Head of caudate nucleus (tissue), 42 donors: ENCODE measurements at places on chromosomes 1 and 21.
A peak's percentile ranks its signal among the peaks of the same experiment; 100 is the strongest.

- DNase-seq: no peak
Measured at GRCh38 chr21:34271189-34271851, 92.5 kb upstream of the KCNE2 start.

DNA sequence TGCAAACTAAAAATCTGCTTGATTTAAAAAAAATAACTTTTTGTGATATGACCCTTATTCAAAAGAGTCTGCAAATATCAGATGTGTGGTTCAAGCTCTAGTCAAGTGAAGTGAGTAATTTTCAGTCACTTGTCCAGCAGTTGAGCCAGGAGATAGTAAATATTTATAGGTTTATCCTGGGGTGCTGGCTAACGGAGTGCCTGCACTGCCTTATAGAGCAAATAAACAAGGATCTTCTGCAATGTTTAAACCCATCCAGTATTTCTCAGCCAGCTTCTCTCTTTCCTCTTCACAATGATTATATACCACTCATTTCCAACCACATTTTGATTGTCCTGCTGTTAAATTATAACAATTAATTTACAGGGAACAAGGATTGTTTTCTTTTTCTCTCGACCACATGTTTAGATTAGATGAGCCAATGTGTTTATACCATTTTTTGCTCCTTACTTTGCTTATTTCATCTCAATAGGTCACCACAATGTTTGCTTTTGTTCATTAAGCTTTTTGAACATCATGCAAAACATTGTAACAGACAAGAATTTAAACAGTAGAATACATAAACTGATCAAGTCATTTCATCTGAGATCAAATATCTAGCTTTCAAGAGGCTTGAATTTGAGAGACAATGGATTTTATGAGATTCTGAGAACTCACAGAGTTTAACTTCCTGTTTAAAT is 60.3 kb upstream of the GREM2 start:
- no peak for DNase-seq

- DNase-seq: peak; percentile 66
Measured at GRCh38 chr1:24909388-24909898, 20.6 kb downstream of the RUNX3 start.

DNA sequence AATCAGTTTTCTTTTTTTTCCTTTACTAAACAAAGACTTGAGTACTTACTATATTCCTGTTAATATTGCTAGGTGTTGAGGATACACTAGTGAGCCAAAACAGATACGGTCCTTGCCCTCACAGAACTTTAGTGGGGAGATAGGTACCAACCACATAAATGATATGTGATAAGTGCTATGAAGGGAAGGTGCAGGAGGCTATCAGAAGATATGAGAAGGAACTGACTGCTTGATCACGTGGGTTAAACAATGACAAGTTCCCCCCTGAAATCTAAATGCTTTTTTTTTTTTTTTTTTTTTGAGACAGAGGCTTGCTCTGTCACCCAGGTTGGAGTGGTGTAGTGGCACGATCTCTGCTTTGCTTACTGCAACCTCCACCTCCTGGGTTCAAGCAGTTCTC is 25.0 kb downstream of the RBM15 start:
- no peak for DNase-seq

DNA sequence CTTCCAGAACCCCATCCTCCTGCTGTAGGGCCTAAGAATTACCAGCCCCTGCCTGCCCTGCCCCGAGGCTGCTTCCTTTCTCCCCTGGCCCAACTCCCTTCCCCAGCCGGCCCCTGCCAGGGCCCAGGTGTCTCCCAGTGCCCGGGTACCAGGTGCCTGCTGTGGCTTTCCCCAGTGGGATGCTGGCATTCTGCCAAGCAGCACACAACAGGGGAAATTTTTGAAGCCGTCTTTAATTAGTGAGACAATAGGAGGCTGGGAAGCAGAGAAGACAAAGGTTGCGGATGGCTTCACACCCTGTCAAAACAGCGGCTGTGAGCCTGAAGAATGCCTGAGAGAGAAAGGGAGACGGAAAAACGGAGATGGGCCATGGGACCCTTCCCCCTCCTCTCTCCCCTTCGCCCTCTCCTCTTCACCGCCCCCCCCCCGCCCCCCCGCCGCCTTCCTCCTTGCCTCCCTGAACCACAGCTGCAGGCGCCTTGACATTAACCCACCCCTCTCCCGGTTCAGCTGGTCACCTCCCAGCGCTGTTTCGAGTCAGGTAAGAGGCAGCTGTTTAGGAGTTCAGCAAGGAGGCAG is 33.6 kb downstream of the LRRN2 start:
- DNase-seq: no peak

- DNase-seq: no peak
Measured at GRCh38 chr1:234721476-234722269, 111.7 kb upstream of the IRF2BP2 start.

DNA sequence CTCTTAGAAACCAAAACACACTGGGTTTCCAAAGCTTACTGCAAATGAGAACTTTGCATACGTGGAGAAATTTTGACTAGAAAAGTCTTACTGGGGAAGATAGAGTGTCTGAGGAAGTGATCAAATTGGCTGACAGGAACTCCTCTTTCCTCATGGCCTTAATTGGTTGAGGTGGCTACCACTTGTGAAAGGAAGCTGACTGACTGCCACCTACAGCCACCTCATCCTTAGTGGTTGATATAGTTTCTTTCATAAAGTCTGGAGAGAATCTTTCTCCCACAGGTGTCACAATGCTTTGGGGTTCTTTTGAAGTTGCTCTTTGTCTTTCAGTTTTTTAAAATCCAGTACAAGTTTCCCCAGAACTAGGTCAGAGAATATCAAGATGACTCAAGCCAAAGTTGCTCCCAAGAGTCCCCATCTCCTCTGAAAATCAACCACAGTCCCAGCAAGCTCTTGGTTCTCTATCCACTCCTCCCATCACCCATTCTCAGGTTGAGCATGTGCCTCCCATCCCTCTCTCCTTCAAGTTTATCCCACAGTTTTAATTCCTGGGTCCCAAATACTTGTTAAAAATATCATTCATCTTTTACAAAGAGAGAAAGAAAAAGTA is 43.3 kb downstream of the GPR88 start:
- DNase-seq: no peak

DNA sequence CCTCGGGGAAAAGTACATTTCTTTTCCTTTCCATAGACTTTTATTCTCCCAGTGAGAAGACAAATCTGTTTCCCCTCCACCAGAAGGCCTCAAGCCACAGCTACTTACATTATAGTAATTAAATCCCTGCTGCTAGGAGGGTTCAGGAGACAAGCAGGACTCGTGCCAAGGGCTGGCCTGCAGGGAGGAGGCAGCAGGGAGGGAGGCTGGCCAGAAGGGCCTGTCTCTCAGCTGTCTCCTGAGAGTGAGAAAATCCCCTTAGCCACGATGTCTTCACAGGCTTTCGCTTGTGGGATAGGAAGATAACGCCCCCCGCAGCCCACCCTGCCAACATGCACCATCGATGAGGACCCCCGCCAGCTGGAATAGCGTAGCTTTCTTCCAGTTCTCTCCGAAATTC is 14.0 kb downstream of the KCNN3 start:
- no peak for DNase-seq

DNA sequence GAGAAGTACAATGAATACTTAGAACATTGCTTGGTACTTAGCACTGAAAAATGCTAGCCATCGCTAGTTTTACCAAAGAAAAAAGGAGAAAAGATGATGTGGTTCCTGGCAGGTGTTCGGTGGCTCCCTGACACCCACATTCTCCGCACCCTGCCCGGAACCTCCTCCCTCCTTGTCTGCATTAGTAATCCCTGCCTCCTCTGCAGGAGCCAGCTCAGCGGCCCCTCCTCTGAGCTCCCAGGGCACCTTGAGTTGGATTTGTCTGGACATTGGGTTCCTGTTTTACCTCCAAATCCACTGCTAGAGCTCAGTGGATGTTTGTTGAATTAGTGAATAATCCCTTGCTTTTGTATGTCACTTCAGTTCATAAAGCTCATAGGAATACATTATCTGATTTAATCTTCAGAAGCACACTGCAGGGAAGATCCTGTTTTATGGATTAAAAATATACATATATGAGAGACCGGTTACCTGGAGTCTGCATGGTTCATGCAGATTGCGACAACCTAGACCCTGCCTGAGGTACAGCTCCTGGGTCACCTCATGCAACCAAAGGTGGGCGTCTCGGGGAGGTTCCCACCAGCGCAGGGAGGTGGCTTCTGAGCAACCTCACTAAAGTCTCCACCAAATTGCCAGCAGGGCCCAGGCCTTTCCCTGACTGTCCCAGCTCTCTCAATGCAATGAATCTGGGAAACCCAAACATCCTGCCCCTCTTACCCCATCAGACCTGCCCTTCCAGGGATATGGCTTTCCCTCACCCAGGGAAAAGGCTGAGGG is 24.2 kb downstream of the PCAT6 start:
- DNase-seq: peak; percentile 58

DNA sequence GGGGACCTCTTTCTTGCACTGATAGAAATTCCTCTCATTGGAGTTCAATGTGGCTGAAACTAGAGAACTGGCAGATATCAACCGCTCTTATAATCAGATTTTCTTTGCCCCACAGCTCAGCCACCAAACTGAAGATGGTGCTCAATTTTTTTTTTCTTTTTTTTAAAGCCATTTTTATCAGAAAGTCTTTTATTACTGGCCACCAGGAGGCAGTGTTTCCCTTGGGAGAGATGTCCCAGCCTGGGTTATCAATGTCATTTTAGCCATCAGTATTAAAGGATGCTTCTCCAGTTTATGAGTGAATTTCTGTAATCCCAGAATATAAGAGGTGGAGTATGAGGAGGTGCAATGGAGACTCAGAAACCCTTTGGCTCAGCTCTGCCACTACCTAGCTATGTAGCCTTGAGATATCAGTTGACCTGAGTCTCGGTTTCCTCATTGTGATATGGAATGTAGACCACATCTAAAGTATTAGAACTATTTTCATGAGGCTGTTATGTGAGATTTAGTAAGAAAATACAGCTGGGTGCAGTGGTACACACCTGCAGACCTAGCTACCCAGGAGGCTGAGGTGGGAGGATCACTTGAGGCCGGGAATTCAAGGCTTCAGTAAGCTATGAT is 27.6 kb downstream of the CD244 start:
- DNase-seq: no peak

DNA sequence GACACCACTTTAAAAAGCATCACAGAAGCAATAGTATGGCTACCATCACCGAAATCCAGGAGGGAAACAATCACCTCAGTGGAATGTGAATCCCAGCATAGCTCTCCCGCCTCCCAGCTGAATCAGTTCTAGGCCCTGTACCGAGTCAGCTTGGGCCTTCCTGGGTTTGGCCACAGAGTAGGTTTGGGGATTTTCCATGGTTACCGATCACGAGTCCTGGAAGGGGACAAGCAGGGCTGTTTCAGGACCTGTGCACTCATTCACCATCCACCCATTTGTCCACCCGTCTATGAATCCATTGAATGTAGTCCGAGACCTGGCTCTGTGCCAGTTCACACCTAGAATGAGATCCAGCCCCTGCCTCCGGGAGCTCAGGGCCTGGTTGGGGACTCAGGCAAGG is 94.2 kb downstream of the ARHGEF10L start:
- no peak for DNase-seq
